ENCODE measurements at places on chromosomes 7 and 10.

DNA sequence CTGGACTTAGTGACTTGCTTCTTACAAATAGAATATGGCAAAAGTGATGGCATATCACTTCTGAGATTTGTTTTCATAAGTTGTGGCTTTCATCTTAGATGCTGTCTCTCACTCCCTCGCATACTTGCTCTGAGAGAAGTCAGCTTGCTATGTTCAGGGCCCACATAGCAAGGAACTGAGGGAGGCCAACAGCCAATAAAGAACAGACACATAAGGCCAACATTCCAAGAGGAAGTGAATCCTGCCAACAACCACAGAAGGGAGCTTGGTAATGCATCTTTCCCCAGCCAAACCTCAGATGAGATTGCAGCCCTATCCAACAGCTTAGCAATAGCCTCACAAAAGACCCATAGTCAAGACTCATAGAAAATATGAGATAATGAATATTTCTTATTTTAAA is 39.2 kb upstream of the DMTF1 start:
- DNase-seq: no peak

- DNase-seq: no peak
Observed at GRCh38 chr10:68517188-68517587, 10.1 kb downstream of the SLC25A16 start.

DNA sequence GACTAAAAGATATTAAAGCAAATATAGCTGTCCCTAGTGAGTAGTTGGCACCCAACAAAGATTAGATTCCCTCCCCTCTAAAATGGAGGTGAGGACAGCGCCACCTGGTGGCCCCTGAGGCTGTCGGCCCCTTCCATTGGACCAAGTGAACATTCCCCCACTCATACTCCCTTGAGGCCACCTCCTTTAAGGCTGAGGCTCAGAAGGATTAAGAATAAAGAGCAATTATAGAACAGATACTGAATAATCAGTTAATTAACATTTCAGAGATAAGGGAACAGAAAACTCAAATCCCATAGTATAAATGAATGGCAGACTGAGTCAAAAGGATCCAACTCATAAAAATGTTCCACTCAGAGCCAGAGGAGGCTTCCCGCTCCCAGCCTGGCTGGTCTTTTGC is 130.4 kb upstream of the GHITM start:
- no peak for DNase-seq

GRCh38 chr7:20374399-20374798 is 43.7 kb downstream of the ITGB8 start:
- no peak for DNase-seq

GRCh38 chr7:133824132-133824531 is 303.0 kb upstream of the LRGUK start:
- no peak for DNase-seq

DNA sequence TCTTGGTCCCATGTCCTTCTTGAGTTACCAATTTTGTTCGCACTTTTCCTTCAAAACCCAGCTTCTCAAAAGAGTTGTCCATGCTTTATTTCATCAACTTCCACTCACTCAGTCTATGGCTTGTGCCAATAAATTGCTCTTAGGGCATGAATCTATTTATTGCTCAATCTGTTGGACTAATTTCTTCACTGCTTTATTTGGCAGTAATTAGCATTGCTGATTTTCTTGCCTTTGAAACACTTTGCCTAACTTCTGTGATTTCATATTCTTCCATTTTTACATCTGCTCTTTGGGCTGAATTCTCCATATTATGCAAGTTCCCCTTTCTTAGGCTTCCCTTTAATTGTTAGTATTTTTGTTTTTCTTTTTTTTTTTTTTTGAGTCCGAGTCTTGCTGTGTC is 16.8 kb downstream of the DLD start:
- no peak for DNase-seq

GRCh38 chr10:102644066-102644645 is at the start of gene TRIM8:
TRIM8 (plus strand) TSS chr10:102644479; CDS start chr10:102644618, 139 bp downstream.
- no peak for DNase-seq

- no peak for DNase-seq
Observed at GRCh38 chr10:51667678-51668335, 31.6 kb downstream of the CSTF2T start.

GRCh38 chr7:24729365-24730017 is 27.8 kb downstream of the GSDME start:
- DNase-seq: no peak

GRCh38 chr7:140031364-140031763 is 31.4 kb downstream of the PARP12 start:
- DNase-seq: no peak
